Esophagus squamous epithelium (tissue), 5 donors: ENCODE measurements at places on chromosomes 16 and 17. TPM values are rescaled to one million over a fixed set of nuclear protein-coding genes. Genes with fewer than 3 reads are reported as not detected.

GRCh38 chr17:74369221-74369620, 1.9 kb downstream of the GPR142 start:
- DNase-seq = no peak
- peaks cover 61% of the 10 kb centered on the region for H3K27me3 ChIP-seq
- no peaks in the 10 kb centered on the region for H3K36me3 ChIP-seq
- no peak overlapping the region for H3K27ac ChIP-seq
- peaks cover 6% of the 10 kb centered on the region for H3K4me1 ChIP-seq

DNA sequence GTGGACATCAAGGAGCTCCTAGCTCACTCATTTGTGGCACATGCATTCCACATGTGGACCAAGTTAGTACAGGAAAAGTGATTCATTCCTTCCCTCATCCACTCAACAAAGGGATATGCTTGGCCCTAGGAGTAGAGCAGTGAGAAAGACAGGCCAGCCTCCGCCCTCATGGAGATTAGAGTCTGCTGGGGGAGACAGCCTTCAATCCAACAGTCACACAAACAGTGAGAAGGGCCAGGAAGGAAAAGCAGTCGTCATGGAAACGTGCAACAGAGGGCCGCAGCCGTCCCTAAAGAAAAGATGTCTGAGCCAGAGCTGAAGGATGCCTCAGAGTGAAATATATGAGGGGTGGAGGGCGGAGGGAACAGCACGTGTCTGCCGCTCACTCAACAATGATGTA, 109.9 kb downstream of the VPS53 start:
- no peaks in the 10 kb centered on the region for H3K27me3 ChIP-seq
- no peak overlapping the region for H3K4me3 ChIP-seq
- H3K36me3 ChIP-seq = peaks cover 77% of the 10 kb centered on the region
- H3K27ac ChIP-seq = no peak overlapping the region
- no peak for DNase-seq
- H3K4me1 ChIP-seq = no peaks in the 10 kb centered on the region

PTGES3L gene
- 0.27 TPM for total RNA-seq

DNA sequence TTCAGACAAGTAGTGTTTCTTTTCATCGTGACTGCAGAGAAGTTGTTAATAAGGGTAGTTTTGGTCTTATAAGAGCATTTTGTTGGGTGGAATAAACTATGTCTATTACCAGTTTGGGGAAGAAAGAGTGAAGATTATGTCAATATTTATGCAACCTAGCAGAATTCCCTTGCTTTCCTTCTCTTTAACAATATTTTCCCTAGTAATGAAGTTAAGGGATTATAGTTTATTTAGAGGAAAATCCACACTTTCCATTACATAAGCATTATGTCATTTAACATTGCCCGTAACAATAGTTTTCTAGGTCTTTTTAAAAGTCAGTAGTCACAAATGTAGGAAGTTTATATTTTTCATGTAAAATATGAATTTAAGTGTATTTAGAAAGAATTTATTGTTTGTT, 2.5 kb upstream of the MAF start:
- H3K4me1 ChIP-seq = peaks cover 55% of the 10 kb centered on the region
- DNase-seq = no peak
- no peaks in the 10 kb centered on the region for H3K36me3 ChIP-seq

BAIAP3 gene
- 0.70 TPM for total RNA-seq

GRCh38 chr17:44558334-44558709, 1.0 kb downstream of the FZD2 start:
- H3K27me3 ChIP-seq = no peaks in the 10 kb centered on the region
- no peak overlapping the region for H3K27ac ChIP-seq
- DNase-seq = no peak
- H3K36me3 ChIP-seq = no peaks in the 10 kb centered on the region
- peak overlapping the region; percentile 52 for H3K4me3 ChIP-seq

GAA gene
- total RNA-seq = 14.3 TPM

FAM171A2 gene
- 0.35 TPM for total RNA-seq

DNA sequence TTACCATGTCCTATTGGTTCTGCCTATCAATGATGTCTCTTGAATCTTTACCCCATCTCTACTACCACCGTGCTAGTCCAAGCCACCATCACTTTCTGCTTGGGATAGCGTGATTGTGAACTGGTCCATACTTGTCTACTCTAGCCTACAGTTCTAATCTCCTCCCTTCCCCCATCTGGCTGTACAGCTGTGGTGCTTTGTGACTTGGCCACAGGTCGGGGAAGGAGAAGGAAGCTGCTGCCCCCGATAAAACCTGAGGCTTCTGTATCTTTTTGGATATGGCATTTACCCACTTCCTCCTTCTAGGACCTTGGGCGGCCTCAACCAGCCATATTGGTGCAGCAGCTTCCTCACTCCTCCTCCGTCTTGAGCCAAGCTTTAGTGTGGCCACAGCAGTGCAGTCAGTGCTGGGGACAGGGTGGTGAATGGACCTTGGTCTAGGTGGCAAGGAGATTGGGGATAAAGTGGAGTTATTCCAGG, 314 bp upstream of the ITGA2B start:
- H3K4me3 ChIP-seq = no peak overlapping the region
- H3K27ac ChIP-seq = no peak overlapping the region
- H3K27me3 ChIP-seq = no peaks in the 10 kb centered on the region
- H3K36me3 ChIP-seq = no peaks in the 10 kb centered on the region
- DNase-seq = no peak
- H3K4me1 ChIP-seq = peaks cover 10% of the 10 kb centered on the region

KRTAP3-1 gene
- not detected for total RNA-seq

TGFB1I1 gene
- total RNA-seq = 7.5 TPM

GRCh38 chr17:60188759-60189158, 39.0 kb downstream of the CA4 start:
- no peak overlapping the region for H3K4me3 ChIP-seq
- peaks cover 12% of the 10 kb centered on the region for H3K36me3 ChIP-seq
- no peak overlapping the region for H3K27ac ChIP-seq

DNA sequence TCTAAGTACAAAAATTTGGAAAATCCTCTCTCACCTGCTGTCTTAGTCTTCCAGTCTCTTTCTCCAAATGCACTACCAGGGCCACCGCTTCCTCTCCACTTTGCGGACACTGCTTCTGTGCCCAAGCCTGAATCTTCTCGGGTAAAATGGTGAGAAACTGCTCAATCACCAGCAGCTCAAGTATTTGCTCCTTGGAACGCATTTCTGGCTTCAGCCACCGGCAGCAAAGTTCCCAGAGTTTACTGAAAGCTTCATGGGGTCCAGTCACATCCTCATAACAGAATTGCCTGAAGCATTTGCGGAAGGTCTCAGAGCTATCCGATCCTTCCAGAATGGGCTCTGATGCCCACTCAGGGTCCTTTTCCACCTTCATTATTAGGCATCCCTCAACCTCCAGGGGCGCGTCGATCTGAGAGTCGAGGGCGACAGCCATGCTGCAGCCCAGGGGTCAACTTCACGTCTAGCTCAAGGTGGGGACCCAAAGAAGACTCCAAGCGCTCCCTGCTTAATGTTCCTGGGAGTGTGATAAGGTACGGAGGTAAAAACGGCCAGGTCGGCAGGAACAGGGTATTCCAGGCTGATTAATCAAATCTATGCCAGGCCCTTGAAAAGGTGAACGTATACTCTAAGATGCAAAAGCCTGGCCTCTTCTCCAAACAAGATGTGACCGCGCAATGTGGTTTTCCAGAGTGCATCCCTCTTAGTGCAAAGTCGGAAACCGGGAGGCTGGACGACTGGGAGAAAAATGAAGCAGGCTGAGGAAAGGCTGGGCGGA, 763 bp downstream of the ZKSCAN2 start:
- no peak for DNase-seq
- H3K27ac ChIP-seq = peak overlapping the region; percentile 99
- H3K27me3 ChIP-seq = no peaks in the 10 kb centered on the region
- peaks cover 41% of the 10 kb centered on the region for H3K4me1 ChIP-seq

DNA sequence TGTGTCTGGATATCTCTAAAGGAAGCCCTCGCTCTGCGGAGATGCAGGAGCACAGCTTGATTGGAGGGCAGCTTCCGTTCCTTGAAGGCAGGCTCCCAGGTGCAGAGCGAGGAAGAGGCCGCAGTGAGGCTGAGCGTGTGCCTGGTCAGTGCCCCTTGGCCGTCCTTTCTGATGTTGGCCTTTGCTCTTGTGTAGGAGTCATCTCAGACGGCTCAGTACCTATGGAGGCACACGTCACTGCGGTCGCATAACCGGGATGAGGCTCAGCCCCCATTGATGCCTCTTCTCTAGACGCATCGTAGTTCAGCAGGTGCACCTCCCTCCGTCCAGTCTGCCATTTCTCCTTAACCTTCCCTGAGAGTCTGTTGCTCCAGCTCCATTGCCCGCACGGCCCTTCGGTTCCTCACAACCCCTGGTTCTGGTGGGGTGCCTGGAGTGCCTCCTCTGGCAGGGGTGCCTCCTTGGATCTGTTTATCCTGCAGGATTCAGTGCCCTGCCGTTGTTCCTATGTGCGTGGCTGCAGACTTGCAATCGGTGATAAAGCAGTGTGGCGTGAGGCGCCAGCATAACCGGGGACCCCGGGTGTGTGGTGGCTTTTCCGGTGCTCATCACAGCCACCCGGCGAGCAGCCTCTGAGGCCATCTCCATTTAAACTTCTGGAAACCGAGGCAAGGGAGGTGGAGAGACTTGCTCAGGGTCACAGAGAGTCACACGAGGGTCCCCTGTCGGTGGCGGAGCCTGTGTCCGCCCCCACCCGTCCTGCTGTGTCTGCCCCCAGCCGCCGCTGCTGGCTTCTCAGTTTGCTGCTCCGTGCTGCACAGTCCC, 188.8 kb upstream of the CHMP6 start:
- no peaks in the 10 kb centered on the region for H3K4me1 ChIP-seq
- no peak overlapping the region for H3K27ac ChIP-seq
- no peaks in the 10 kb centered on the region for H3K27me3 ChIP-seq
- no peak for DNase-seq
- no peak overlapping the region for H3K4me3 ChIP-seq
- no peaks in the 10 kb centered on the region for H3K36me3 ChIP-seq

TBC1D26 gene
- total RNA-seq = not detected

DPEP1 gene
- not detected for total RNA-seq

DNA sequence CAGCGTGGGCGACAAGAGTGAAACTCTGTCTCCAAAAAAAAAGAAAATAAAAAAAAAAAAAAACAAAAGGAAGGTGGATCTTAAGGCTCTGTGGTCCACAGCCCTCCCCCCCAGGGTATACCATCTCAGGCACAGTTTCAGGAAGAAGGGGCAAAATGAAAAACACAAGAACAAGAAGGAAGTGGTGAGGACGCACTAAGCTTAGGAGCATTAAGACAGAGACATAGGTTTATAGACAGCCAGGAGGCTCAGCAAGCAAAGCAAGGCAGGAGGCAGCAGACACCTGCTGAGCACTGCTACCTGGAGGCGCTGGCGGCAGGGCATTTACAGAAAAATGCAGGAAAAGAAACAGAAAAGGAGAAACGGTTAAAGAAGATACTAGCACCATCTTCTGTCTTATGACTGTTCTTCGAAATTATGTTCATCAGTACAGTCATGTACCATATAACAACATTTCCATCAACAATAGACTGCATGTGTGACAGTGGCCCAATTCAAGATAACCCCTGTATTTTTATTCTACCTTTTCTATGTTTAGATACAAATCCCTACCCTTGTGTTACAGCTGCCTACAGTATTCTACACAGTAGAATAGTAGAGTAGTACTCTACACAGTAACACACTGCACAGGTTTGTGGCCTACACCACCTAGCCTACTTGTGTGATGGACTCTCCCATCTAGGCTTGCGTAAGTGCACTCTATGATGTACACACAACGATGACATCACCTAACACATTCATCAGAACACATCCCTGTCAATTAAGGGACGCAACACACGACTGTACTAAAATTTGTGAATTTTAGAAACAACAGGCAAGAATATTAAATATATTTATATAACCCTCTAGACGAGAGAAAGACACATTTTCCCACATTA, 62.5 kb downstream of the XPO6 start:
- H3K27me3 ChIP-seq = no peaks in the 10 kb centered on the region
- peaks cover 100% of the 10 kb centered on the region for H3K36me3 ChIP-seq
- DNase-seq = no peak
- H3K4me3 ChIP-seq = no peak overlapping the region

CHAD gene
- 0.80 TPM for total RNA-seq

DNA sequence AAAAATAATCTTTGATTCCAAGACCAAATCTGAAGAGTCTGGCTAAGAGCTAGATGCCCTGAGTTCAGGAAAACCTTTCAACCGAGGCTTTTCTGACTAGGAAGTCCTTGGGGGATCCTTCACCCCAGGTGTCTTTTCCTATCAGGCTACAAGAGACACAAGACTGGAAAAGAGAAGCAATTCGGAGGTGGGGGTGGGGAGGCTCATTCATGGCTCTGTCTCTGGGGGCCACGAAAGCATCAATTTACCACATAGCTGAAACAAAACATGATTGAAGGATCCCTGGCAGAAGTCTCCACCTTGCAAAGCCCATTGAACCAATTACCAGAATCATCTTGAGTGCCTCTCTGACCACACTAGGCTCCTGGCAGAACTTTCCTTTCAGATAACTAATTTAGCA, 239.8 kb upstream of the SALL1 start:
- H3K27me3 ChIP-seq = no peaks in the 10 kb centered on the region
- no peak overlapping the region for H3K4me3 ChIP-seq
- no peaks in the 10 kb centered on the region for H3K36me3 ChIP-seq
- DNase-seq = no peak
- no peak overlapping the region for H3K27ac ChIP-seq

DNA sequence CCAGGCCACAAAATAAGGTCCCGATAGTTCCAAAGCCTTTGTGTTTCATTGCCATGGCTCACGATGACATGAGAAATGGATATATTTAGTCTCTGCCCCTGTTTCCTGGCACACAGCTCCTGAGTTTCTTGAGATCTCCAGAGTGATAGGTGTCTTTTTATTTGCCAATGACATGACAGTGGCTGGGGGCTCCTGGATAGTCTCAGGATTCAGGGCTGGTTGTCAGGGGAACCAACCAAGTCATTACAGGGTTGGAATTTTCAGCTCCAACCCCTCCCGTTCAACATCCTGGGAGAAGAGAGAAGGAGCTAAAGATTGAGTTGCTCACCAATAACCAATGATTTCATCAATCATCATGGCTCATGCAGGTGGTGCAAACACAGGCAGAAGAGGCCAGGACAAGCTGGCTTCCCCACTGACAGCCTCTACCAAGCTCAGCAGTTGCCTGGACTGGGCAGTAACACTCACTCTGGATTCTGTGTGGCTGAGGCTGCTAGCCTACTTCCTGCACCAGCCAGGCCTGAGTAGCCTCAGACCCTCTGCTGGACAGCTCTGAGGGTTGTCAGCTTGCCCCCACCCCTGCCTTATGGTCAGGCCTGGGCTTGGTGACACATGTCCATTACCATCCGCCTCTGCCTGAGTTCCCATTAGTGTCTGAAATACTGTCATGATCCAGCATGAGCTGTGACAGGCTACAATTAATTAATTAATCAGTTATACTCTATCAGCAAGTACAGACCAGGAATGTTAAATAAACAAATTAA, 534.4 kb upstream of the CDH5 start:
- no peak for DNase-seq
- H3K4me3 ChIP-seq = no peak overlapping the region
- H3K36me3 ChIP-seq = no peaks in the 10 kb centered on the region
- peaks cover 17% of the 10 kb centered on the region for H3K27me3 ChIP-seq
- no peak overlapping the region for H3K27ac ChIP-seq
